ENCODE measurements at places on chromosomes 4 and X.

GRCh38 chr4:56405016-56405415 lies 17.7 kb upstream of the AASDH start:
- no peak for DNase-seq

GRCh38 chrX:5681159-5681558 lies 547.5 kb downstream of the NLGN4X start:
- peak; percentile 4 for DNase-seq

DNA sequence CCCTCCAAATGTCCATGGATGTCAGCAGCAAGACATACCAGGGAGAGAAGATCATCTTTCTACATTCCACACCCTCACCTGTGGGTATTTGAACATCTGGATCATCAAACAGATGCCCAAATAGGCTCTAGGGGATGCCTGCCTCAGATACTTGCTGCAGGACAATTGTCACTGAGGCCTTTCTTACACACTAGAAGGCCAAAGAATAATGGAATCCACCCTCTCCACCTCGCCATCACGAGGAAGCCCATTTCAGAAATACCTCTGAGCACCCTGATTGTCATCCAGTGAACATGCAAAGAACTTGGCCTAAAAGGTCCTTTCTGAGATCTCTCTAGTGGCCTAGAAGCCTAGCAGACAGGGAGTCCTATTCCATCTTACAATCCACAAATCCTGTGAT lies 6.9 kb upstream of the KIAA1210 start:
- DNase-seq, result no peak

DNA sequence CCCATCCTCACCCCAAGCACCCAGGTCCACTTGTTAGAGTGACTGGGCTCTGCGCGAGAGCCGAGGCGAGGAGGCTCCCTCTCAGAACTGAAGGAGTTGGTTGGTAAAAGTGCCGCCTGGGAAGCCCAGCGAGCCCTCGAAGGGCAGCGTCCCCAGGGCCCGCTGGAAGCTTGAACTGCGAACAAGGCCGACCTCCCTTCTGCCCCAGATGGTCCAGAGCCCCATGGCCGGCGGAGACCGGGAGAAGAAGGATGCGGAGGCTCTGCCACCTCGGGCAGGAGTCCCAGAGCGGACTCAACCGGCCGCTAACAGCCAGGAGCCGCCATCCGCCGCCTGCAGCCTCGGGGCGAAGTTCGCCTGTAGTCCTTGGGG lies 116.3 kb upstream of the TEX13C start:
- no peak for DNase-seq

DNA sequence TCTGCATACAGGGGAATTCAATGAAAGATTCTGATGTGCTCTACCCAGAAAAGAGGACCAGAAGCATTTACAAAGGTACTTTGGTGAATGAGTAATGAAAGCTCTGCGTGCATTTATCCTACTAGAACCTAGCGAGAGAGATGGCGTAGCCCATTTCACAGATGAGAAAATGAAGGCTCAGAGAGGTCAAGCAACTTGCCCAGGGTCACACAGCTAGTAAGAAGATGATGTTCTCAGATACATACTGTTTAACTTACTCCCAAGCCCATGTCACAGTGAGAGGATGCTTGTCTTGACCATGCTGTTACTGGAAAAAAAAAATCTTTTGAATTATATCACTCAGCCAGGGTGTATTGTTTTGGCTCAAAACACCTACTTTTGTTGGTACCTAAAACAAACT lies 317.3 kb downstream of the LDB2 start:
- no peak for DNase-seq

DNA sequence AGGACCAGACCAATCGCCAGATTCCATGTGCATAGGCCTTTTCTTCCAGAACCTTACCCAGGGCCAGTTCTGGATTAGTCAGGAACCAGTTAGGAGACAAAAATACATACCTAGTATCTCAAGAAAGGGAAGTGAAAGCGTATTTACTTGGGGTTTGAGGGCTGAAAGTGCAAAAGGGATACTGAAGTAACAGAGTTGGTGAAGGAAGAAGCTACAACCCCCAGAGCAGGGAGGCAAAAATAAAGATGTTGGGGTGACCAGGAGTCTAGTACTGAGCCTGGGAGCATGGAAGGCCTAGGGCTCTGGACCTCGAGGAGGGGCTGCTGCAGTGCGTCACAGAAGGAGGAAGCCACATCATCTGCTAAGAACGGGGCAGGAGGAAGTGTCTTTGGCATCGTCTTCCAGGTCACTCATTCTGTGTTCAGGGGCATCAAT lies 38.3 kb downstream of the TKTL1 start:
- DNase-seq, result no peak

DNA sequence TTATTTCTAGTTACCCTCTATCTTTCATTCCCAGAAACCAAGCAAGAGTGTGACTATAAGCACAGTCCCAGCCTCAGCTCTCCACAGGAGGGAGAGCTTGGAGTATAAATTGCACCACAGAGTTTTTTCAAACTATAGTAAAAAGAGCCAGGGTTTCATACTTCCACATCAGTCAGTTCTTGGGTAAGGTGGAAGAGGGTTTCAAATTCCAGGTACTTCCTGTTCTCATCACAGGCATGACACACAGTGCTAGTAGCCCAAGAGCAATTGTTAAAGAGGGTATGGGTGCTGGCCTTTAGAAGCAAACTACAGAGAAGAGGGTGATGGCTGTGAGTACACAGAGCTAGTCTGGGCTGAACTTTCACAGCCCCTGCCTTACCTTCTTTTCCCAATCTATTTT lies 5.7 kb upstream of the IL1RAPL1 start:
- DNase-seq, result no peak

DNA sequence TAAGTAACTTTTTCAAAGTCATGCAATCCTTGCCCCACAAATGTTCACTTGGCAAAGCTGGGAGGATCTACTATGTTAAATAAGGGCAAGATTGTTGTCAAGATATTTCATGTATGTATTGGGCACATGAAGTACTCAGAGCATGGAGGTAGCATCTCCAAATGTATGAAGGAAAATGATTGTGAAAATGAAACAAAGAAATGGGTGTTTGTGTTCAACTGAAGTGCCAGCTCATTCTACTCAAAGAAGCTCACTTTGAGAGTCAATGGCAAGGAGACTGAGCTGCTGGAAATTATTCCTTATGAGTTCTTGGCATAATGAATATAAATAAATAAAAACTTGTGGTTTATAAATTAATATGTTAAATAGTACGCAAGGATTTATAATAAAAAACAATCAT lies 124.5 kb upstream of the ARSJ start:
- no peak for DNase-seq
